ENCODE measurements at places on chromosomes 13 and 19.

DNA sequence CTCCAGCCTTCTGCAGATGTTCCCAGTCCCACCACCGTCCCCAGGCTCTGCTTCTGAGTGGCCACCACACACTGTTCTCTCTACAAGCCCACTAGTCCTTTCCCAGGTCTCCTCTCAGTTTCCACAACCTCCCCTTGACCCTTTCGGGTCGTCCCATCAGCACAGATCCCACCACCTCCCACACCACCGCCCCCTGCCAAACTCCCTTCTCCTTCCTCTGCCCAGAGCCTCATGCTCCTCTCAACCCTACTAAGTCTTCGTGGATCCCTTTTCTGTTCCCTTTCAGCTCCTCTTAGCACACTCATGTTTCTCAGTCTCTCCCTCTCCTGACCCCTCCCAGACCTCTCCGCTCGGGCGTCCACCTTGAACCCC is 1.9 kb downstream of the NAPA start:
- no peak for DNase-seq

DNA sequence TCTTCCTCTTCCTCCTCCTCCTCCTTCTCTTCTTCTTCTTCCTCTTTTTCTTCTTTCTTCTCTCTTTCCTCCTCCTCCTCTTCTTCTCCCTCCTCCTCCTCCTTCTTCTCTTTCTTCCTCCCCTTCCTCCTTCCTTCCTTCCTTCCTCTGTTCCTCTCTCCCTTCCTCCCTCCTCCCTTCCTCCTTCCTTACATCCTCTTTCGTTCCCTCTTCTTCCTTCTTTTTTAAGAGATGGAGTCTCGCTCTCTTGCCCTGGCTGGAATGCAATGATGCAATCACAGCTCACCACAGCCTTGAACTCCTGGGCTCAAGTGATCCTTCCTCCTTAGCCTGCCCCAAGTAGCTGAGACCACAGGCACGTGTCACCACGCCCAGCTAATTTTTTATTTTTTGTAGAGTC is 13.2 kb downstream of the EHD2 start:
- peak; percentile 72 for DNase-seq

DNA sequence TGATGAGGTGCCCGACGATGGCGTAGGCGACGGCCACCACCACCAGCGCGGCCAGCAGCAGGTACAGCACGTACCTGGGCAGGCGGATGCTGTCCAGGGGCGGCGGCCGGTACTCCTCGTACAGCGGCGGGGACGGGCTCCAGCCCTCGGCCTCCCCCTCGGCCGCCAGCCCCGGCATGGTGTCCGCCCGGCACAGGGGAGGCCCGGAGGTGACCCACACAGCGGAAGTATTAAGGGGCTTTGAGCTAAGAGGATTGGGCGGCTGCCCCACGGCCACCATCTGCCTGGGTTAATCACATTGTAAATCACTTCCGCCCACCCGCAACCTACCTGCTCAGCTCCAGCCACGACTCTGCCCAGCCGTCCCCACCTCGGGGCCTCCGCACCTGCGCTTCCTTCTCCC is at the start of gene SMIM44:
Gene SMIM44 (minus strand): TSS at position 216 of the 403 bp plus-strand sequence. CDS start 38 bp downstream, at position 178.
- DNase-seq: no peak

DNA sequence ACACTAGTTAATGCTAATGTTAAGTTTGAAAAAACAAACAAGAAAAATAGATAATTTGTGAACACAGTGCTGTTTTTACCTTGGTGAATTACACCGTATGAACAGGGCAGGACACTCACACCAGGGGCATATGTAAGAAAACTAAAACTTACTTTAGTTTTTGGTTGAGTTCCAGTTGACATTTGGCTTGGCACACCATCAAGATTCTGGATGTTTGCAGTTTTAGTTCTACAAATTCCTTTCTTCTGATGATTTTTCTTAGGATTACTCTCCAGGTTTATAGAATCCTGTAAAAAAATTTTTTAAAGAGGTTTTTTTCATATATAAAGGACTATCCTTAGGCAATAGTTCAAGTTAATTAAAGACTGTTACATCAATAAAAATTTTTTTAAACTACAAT is 238.5 kb upstream of the STARD13 start:
- peak; percentile 84 for DNase-seq

GRCh38 chr13:77339408-77339807 is 12.5 kb upstream of the MYCBP2 start:
- DNase-seq: no peak

GRCh38 chr13:81488021-81488420 is 1147.1 kb upstream of the SPRY2 start:
- DNase-seq: peak; percentile 86

- no peak for DNase-seq
These were observed 248.7 kb downstream of the TDRD3 start for GRCh38 chr13:60645676-60646075.

GRCh38 chr13:34620862-34621261 is 321.2 kb upstream of the NBEA start:
- no peak for DNase-seq

- no peak for DNase-seq
These were observed 298.4 kb downstream of the SLITRK6 start for GRCh38 chr13:85500696-85501256.

GRCh38 chr19:55930996-55931515 is 1.1 kb downstream of the NLRP13 start:
- no peak for DNase-seq

DNA sequence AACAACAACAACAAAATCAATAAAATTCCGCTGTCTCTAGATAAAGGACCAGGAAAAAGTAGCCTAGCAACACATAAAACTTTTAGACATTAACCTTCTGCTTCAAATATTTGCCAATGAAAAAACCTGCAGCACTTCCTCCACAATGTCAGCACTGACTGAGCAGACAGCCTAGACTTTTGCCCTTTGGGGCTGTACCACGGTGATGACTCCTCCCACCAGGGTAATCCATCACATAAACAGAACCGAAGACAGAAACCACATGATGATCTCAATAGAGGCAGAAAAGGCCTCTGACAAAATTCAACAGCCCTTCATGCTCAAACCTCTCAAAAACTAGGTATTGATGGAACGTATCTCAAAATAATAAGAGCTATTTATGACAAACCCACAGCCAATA is 30.2 kb upstream of the TRPC4 start:
- no peak for DNase-seq

GRCh38 chr13:34435338-34435737 is 506.7 kb upstream of the NBEA start:
- peak; percentile 46 for DNase-seq

- DNase-seq: no peak
These were observed 3.9 kb downstream of the MYO1F start for GRCh38 chr19:8573316-8573715.

- peak; percentile 2 for DNase-seq
These were observed 102.9 kb upstream of the STARD13 start for GRCh38 chr13:33388286-33388998.

GRCh38 chr19:52197964-52198363 is 8.1 kb downstream of the PPP2R1A start:
- DNase-seq: no peak

DNA sequence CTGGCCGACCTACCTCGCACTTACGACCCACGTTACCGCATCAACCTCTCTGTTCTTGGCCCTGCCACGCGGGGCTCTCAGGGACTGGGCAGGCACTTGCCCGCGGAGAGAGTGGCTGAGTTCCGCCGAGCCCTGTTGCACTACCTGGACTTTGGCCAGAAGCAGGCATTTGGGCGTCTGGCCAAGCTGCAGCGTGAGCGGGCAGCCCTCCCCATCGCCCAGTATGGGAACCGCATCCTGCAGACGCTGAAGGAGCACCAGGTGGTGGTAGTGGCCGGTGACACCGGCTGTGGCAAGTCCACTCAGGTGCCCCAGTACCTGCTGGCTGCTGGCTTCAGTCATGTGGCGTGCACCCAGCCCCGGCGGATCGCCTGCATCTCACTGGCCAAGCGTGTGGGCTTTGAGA is 4.2 kb downstream of the DHX34 start:
- DNase-seq: no peak

- DNase-seq: peak; percentile 46
These were observed 19.0 kb downstream of the MRPS12 start for GRCh38 chr19:38949580-38950367.

GRCh38 chr19:17720440-17720839 is 1.2 kb downstream of the MAP1S start:
- peak; percentile 15 for DNase-seq

DNA sequence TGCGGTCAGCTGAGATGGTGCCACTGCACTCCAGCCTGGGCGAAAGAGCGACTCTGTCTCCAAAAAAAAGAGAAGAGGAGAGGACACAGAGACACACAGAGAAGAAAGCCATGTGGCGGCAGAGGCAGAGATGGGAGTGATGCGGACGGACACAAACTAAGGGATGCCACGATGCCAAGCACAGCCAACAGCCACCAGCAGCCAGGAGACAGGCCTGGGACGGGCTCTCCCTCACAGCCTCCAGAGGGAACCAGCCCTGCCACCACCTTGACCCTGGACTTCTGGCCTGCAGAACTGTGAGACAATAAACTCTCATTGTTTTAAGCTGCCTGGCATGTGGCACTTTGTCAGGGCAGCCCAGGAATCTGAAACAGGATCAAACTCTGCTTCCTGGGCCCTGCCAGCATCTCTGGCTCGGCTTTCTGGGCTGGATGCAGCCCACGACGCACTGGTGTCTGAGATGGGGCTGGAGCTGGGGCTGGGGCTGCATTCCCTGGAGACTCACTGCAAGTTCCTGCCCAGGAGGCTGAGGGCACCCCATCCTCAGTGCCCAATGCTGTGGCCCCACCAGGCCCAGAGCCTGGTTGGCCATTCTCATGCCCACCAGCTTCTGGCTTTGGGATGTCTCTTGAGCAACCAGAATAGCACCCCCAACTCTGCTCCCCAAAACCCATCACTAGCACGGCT is 3.0 kb downstream of the F2RL3 start:
- no peak for DNase-seq

DNA sequence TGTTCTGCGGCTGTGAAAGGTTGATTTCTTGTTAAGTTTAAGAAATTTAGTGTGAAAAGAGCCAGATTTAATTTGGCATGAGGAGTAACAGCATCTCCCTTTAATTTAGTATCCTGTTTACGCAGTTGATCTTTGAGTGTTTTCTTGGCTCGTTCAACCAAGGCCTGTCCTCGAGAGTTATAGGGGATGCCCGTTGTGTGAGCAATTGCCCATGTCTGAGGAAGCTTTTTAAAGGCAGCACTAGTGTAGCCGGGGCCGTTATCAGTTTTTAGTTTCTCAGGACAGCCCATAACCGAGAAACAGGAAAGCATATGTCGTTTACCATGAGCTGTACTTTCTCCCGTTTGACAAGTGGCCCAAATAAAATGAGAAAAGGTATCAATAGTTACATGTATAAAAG is 47.5 kb upstream of the ZNF43 start:
- no peak for DNase-seq

GRCh38 chr19:28667348-28667977 is 545.5 kb downstream of the UQCRFS1 start:
- DNase-seq: no peak

GRCh38 chr13:105937451-105937850 is 598.0 kb downstream of the EFNB2 start:
- peak; percentile 11 for DNase-seq

DNA sequence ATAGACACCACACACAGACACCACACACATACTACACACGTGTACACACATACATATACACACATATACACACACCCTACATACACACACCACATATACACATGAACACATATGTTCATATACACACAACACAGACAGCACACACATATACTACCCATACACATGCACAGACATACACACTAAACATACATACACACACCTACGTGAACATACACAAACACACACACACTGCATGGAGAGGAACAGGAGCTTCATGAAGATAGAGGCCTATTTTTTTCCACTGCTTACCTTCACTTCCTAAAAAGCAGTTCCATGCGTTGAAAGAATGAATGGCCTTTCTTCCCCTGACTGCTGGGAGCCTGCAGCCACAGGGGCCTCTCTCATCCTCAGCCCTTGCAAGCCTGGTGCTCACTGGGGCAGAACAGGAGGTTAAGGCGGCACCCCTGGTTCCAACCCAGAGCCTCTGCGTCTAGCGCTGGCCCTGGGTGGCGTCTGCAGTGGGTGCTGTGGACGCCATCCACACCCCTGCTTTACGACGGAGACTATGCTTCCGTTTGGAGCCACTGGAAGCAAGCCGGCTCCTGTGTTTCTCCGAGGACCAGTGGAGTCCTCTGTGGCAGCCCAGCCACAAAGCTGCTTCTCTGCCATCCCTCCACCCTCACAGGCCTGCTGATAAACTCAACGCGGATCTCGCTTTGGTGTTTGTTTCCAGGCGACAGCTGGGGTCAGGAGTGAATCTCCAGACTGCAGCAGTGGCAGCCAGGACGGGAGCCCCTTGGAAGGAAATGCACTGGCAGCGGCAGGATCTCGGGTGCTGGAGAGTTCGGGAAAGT is 1.9 kb upstream of the RASA3 start:
- no peak for DNase-seq

DNA sequence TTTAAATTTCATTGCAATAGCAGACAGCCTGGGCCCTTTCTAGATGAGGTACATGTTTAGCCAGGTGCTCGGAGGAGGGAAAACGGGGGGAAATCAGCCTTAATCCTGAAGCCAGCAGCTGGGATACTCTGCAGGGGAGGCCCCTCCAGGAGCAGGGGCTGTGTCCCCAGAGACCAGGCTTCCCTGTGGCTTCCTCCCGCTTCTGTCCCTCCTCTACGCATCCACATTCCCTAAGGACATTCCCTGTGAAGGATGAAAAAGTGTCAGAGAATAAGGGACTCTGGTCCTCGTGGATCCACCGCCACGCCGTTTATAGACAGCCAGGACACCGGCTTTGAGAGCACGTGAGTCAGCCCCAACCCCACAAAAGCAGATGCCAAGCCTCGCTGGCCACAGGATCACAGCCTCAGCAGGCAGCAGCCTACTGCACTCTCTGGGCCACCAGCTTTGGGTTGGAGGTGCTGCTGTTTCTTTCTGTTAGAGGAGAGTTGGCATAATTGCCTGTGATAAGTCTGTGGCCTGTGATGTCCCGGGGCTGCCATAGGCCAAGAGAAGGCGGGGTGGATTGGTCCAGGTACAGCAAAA is 36.7 kb upstream of the RANBP3 start:
- no peak for DNase-seq

DNA sequence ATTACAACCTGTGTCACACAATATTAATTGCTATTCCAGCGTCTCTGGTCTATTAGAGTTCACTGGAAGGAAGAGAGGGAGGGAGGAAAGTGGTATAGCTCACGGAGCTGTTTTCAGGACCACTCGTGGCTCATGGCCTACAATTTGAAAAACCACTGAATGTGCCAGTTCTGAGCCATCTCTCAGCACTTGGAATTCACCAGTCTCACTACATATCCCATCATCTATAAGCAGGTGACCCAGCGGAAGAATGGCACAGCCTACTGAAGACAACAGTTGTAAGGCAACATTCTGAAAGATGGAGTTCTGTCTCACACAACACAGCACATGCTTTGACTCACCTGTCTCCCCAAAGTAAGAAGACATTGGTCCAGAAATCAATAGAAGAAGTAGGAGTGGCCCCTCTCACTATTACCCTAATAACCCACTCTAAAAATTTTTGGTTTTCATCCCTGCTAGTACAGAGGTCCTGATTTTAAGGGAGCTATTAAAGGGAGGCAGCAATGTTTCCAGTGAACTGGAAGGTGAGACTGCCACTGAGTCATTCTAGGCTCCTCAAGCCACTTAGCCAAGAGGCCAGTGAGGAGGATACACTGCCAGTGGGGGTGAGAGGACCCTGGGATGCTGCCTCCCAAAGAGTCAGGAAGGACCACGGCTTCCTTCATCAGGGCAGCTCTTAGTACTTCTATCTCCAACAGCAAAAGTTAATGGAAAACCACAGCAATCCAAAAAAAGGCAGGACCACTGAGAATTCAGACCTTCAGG is 50.0 kb upstream of the DOCK9 start:
- no peak for DNase-seq

GRCh38 chr19:51891193-51891747 is 3.5 kb upstream of the ZNF577 start:
- no peak for DNase-seq

All from adipocyte (in vitro differentiated cells).